ENCODE measurements at places on chromosomes 5 and 9.

GRCh38 chr5:165775111-165775510, 2269.7 kb downstream of the MAT2B start:
- no peak for DNase-seq

- no peak for DNase-seq
These were observed 159.5 kb upstream of the IL12B start for GRCh38 chr5:159489779-159490178.

DNA sequence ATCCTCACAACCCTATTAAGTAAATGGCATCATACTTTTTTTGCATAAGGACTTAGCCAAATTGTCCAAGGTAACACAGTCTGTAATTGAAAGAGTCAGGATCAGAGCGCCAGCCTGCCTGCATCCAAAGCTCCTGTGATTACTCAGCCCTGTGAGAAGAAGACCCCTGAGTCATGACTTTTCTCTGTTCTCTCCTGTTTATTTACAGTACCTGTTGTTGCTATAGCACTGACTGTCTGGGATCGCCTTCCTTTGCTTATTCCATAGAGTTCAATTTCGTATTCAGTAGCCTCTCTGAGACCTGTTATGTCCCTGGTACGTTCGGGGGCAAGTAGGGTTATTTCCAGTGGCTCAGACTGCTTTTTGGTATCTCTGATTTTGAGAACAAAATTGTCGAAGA, 71.8 kb downstream of the TNC start:
- DNase-seq = no peak

GRCh38 chr9:21395778-21396717, 10.8 kb upstream of the IFNA2 start:
- DNase-seq = peak; percentile 8

- DNase-seq = no peak
These were observed 31.0 kb upstream of the B4GALT1 start for GRCh38 chr9:33198165-33198564.

DNA sequence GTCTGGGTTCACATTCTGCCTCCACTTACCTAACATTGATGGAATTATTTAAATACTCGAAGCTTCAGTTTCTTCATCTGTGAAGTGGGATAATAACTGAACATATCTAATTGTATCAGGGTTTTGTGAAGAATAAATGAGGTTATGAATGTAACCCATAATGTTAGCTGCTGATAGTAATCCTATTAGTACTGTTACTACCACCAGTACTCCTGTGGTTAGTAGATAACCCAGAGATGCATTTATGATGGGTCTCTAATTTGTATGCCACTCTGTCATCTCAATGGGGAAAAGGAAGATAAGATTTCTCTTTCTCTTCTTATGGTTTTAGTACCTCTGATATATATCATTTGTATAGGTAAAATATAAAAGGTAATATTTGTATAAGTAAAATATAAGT, 16.0 kb downstream of the CPEB4 start:
- DNase-seq = no peak

GRCh38 chr9:99752417-99753109, 69.1 kb upstream of the NR4A3 start:
- DNase-seq = no peak

DNA sequence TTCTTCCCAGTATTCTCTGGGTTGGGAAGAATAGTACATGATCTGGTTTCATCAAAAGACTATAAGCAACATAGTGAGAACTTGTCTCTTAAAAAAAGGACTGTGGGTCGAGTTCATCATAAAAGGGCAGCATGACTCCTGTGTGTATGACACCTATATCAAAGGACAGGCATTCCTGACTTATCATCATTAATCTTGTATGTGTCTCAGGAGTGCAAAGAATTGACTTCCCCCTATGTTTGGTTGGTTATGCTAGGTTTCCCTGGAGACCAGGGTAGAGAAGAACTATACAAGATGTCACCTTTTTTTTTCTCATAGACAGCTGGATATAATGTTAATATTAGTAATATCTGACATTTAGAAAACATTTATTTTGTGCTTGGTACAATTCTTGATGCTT, 173.1 kb upstream of the ANKRD55 start:
- no peak for DNase-seq

DNA sequence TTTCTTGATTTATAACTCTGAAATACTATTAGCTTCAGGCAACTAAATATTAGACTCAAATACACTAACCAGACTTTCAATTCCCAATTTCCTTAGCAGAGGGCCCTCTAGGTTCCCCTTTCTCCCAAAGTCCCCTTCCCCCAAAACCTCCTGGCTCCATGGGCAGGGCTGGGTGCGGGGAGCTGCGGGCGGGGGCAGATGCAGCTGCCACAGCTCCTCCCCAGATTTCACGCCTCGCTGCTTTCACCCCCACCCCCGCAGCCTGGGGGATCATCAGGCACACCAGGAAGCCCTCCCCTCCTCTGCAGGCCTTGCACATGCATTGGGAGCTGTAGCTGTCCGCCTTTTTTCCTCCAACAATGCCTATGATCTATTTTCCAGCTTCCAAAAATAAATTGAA, 82.8 kb upstream of the SPATA31C2 start:
- DNase-seq = no peak

DNA sequence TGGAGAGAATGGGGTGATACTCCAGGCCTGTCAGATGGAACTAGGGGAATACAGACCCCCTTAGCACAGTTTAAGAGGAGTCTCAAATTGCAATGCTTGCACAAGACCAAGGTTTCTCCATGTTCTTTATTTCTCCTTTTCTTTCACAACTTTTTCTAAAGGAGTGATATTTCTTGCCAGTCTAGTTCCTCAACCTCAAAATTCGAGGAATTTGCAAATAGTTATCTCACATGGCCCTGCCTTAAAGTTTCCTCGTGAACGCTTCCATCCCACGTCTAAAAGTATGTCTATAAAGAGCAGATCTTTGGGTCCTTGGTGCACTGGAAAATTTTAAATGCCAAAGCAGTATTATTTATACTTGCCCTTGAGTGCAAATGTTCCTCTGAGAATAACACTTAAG, 373.8 kb upstream of the KLF4 start:
- DNase-seq = no peak

- DNase-seq = no peak
These were observed 348.4 kb upstream of the FTMT start for GRCh38 chr5:121503111-121503840.

GRCh38 chr5:10481241-10481935, 39.7 kb downstream of the ROPN1L start:
- no peak for DNase-seq

DNA sequence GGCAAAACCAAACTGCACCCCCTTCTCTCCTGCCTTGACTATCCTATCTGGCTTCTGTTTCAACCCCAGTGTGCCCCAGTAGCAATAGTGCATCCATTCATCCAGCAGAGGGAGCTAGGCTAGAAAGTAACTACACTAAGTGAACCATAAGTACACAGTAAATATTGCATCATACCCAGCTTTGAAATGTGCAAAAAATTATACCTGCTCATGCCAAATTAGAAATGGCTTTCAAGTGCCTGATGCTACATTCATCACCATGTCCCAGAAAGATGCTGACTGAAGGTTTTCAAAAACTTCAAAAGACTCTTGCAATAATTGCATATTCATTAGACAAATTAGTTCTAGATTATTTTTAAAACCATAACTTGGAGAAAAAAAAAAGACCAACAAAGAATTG, 153.5 kb downstream of the PRELID2 start:
- DNase-seq = no peak

DNA sequence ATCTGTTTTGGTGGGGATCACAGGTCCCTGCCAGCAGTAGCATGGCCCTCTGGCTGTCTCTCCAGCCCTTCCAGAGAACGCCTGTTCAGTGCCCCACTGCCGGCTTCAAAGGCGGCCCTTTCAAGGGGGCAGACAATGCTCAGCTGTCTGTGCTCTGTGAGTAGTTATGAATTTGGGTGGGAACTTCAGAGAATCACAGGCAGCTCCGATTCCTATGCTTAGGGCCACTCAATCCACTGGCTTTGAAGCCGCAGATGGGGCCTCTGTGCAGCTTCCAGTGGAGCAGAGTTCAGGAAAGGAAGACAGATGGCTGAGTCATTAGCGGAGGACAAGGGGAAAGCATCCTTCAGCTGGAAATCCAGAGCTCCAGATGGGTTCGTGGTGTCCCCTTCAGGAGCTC, 42.4 kb downstream of the NKX2-5 start:
- DNase-seq = no peak

- DNase-seq = no peak
These were observed 134.2 kb downstream of the SLC25A46 start for GRCh38 chr5:110872963-110873362.

DNA sequence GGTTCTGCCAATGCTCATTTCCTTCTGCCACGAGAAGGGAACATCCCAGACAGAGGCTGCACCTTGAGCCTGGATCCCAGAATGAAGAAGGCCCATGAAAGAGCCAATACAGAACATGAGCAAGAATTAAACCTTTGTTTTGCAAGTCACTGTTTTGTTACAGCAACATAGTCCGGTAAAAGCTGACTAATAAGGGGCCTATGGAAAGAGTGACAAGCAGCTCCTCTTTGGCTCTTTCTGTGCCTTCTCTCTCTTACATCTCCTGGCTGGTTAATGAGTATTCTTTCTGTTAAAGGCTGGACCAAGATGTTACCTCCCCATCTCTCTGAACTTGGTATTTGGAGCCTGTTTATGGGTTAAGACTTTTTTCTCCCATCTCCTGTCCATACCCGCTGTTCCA, 10.8 kb downstream of the GFRA3 start:
- no peak for DNase-seq

DNA sequence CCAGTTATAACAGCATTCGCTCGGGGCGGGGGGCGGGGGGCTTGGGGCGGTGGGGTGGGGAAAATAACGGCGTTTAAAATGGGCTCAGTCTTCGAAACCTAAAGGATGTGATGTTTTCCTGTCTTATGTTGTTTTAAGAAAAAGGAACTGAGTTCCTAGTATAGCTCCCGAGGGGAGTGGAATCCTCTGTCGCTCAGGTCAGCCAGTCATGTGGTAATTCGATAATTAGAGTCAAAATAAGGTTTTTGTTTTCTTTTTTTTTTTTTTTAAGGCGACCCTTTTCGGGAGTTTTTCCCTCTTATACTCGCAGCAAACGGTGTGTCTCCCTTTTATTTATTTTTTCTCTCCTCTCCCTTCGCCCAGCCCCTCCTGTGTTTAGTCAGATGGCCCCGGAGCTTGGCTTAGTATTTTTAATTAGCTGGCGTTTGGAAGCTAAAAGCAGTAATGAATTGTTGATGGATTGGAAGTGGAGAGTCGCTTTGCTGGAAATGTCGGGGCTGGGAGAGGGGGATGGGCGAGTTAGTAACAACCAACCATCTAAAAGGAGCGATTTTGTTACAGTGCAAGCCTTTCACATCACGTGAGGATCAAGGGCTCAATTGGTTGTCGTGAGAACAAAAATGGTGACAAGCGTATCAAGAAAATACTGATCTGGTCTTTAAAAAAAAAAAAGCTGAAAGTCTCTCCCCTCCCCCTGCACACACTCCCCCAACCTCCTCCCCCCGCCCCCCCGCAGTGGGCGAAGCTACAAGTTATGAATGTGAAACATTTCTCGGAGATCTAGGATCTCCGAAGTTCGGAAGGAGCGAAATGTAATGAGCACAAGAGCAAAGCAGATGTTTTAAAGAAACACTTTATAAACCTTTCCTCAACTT, 714 bp upstream of the ZNF608 start:
- no peak for DNase-seq

Measured in activated CD8-positive, alpha-beta memory T cell treated with anti-CD3 and anti-CD28 coated beads for 1 hour (primary cell).